ENCODE measurements at places on chromosomes 5 and 9. TPM values are rescaled to one million over a fixed set of nuclear protein-coding genes. Genes with fewer than 3 reads are reported as not detected.

The ZNF474 gene
- polyA plus RNA-seq = not detected

The TTC16 gene
- not detected for polyA plus RNA-seq

The LAMC3 gene
- polyA plus RNA-seq = 0.46 TPM

The CDH18 gene
- polyA plus RNA-seq = not detected

The DDX46 gene
- 26.4 TPM for polyA plus RNA-seq
